Transverse colon (tissue), 4 donors: ENCODE measurements at places on chromosomes 1 and 21. TPM values are rescaled to one million over a fixed set of nuclear protein-coding genes. Genes with fewer than 3 reads are reported as not detected.

Gene NCF2
- 3.8 TPM for total RNA-seq

Gene PTCH2
- total RNA-seq, result 0.14 TPM

Gene CR1L
- total RNA-seq, result not detected

Gene ICOSLG
- 3.3 TPM for total RNA-seq

Gene C1orf87
- 0.40 TPM for total RNA-seq

Gene POGZ
- 84.0 TPM for total RNA-seq

Gene LENEP
- total RNA-seq, result not detected

Gene TMEM52
- total RNA-seq, result not detected

Gene AKR7A2
- total RNA-seq, result 169 TPM

Gene ANKRD35
- 1.1 TPM for total RNA-seq

Gene PLA2G2C
- total RNA-seq, result not detected

Gene IFFO2
- 16.2 TPM for total RNA-seq

Gene TMEM125
- total RNA-seq, result 66.8 TPM

Gene CYB5RL
- total RNA-seq, result 4.0 TPM

Gene NBPF12
- 11.9 TPM for total RNA-seq
